ENCODE measurements at places on chromosomes 1 and 21.

DNA sequence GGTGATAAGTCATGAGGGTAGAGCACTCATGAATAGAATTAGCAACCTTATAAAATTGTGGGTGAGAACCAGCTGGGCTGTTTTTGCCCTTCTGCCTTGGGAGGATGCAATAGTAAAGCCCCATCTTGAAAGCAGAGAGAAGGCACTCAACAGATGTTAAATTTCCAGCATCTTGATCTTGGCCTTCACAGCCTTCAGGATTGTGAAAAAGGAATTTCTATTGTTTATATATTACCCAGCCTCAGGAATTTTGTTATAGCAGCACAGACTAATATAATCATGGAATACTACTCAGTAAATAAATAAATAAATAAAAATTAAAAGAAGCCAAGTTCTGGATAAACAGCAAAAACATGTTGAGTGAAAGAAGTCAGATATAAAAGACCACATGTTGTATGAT, 175.2 kb downstream of the KCNT2 start:
- no peak for DNase-seq

- no peak for DNase-seq
Measured at GRCh38 chr1:86018283-86018923, 138.2 kb downstream of the COL24A1 start.

DNA sequence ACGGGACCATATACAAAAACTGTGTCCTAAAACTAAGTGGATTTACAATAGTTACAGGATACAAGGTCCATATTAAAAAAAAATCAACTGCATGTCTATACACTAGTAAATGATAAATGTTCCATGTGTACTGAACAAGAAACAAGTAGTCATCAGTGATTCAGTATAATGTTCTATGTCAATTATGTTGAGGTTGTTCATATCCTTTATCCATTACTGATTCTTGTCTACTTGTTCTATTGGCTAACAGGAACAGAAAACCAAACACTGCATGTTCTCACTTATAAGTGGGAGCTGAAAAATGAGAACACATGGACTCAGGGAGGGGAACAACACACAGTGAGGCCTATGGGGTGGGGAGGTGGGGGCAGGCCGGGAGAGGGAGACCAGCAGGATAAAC, 90.5 kb downstream of the CDC42BPA start:
- no peak for DNase-seq

- no peak for DNase-seq
Measured at GRCh38 chr21:35921471-35921870, 138.9 kb downstream of the SETD4 start.

DNA sequence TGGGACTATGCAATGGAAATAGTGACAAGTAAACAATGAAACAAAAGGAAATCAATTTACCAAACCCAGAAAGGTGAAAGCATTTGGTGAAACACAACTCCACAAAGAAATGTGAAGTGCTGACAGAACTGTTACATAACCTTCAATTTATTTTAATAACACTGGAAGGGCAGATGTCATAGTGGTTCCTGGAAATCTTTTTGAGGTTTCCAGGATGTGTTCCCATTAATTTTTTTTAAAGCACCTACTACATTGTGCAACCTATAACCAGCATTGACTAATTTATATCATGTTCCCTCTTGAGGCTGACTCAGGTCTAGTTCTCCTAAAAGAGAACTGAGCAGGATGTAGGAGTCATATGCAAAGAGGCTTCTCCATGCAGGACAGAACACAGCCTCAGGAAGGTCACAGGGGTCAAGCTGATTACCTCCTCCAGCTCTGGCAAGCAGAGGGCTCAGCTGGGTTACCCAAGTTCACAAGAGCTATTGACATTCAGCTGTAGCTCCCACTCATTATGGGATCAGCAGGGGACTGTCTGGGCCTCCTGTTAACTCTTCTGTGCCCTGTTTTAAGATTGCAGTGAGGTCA, 157.1 kb upstream of the NRIP1 start:
- DNase-seq, result peak; percentile 61

DNA sequence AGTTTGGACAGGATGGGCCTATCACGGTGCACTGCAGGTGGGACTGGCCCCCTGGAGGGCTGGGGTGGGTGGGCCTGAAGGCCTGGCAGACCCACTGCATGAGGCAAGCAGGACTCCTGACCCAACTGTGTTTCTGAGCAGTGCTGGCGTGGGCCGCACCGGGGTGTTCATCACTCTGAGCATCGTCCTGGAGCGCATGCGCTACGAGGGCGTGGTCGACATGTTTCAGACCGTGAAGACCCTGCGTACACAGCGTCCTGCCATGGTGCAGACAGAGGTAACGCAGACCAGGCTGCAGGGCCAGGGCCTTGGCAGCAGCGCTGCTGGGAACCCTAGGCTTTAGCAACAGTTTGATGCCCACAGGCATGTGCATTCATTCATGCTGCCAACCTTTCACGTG, 29.0 kb upstream of the KDM4A start:
- DNase-seq, result peak; percentile 20

GRCh38 chr1:188958461-188959115, 1519.1 kb downstream of the BRINP3 start:
- DNase-seq, result no peak

- no peak for DNase-seq
Measured at GRCh38 chr1:66685265-66685664, 67.0 kb upstream of the DYNLT5 start.

- DNase-seq, result peak; percentile 66
Measured at GRCh38 chr1:78237364-78237916, 191.7 kb downstream of the GIPC2 start.

- DNase-seq, result no peak
Measured at GRCh38 chr1:197277166-197277565, 9.1 kb downstream of the CRB1 start.

- no peak for DNase-seq
Measured at GRCh38 chr1:46528297-46528955, 23.0 kb downstream of the KNCN start.

DNA sequence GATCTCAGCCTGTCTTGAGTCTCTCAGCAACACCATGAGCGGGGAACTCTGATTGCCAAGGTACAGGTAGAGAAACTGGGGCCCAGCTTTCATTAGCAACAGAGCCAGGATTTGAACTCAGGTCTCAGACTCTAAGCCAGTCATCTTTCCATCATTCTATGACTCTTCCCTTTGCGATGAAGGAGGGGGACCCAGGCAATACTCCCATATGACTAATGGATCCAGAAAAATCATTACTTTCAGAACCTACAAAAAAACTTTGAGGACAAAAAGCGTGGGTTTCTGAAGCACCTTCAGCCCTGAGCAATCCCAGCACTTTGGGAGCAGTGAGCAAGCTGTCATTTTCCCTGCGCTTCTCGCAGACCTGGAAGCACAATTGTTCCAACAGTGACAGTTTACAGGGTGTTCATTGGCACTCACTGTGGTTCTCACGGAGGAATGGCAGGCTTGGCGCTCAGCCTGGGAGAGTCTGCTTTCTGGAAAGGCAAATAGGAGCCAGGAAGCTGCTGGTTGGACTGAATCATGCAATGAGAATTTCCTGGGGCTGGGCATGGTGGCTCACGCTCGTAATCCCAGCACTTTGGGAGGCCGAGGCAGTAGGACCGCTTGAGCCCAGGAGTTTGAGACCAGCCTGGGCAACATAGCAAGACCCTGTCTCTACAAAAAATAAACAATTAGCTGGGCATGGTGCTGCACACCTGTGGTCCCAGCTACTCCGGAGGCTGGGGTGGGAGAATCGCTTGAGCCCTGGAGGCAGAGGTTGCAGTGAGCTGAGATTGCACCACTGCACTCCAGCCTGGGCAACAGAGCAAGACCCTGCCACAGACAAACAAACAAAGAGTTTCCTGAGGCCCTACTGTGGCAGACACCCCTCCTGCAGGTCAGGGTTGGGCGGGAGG, 40.1 kb downstream of the SLC2A7 start:
- DNase-seq, result peak; percentile 73

- no peak for DNase-seq
Measured at GRCh38 chr1:16073490-16074119, at the start of gene FAM131C. Gene FAM131C, minus strand, starts transcription at chr1:16073651. Its CDS starts 209 bp downstream, at chr1:16073442.

GRCh38 chr1:86394416-86394815, 1.7 kb downstream of the ODF2L start:
- DNase-seq, result no peak

- DNase-seq, result no peak
Measured at GRCh38 chr1:167198518-167199133, 22.1 kb upstream of the POU2F1 start.

DNA sequence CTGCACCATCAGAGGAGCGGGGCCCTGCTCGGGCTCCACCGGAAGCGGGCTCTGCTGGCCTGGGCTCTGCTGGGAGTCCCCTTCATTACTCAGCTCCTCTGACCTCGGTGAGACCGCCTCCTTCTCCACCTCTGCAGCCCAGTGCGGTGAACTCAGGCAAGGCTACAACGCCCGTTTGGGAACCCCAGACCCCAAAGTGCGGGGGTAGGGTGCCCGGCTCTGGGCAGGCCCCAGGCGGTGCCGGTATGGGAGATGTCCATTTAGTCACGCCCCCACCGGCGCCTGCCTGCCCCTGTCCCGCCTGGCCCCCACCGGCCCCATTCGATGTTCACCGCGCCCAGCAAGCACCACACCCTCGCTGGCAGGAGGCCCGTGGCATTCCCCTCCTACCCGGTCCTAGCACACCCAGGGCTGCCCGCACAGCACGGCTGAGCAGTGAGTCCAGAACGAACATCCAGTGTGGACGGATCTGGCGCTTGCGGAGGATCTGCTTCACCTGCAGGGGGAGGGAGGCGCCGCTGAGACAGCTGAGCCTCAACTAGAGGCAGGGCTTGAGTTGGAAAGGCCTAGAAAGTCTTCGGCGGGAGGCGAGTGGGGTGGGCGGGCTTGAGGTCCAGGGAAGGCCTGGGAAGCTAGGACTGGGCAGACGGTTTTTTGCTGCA, 10.0 kb downstream of the MAP3K6 start:
- DNase-seq, result peak; percentile 57

DNA sequence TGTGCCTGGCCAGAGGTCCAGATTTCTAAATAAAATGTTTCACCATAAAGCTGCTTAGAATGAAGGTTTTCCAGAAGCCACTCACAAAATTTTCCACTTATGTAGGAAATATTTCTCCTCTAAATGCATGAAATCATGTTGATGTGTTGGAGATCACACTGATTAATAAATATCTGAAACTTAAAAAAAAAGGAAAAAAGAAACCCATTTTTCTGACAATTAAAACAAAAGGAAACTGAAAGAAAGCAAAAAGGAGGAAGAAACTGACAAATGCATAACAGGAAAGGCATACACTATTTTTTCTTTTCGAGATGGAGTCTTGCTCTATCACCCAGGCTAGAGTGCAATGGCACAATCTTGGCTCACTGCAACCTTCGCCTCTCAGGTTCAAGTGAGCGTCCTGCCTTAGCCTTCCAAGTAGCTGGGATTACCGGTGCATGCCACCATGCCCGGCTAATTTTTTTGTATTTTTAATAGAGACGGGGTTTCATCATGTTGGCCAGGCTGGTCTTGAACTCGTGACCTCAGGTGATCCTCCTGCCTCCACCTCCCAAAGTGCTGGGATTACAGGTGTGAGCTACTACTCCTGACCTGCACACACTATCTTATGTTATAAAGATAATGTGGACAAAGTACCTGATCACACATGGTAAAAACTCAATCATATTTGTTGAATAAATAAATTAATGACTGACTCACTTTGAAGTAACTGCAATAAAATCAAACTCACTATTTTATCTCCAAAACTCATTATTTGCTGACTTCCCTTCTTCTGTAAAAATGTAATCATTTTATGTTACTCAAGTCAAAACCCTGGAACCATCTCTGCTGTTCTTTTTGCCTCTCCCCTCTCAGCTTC, 149.8 kb upstream of the NR5A2 start:
- no peak for DNase-seq

DNA sequence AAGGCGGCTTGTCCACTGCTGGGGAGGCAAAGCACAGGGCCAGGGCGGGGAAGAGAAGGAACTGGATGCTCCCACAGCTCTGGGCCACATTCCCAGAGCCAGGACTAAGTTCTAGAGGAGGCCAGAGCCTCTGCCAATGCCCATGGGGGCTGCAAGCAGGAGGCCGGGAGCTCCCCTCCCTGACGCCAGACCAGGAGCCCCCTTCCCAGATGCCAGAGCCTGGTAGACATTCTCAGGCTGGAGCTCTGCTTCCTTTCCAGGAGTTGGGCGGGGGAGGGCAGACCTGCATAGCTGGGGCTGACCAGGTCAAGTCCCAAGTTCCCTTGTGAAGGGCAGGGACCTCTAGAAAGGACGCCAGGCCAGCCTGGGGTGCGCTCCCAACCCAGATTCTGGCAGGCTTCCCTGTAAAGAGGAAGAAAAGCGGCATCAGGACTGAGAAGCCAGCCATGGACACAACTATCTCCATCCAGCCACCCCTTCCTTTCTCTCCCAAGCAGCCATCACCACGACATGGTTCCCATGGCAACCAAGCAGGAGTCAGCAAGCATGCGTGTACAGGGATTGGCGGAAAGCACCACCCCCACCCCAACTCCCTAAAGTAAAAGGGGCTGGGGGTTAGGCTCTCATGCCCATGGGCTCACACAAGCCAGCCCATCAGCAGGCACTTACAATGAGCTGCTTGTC, 13.4 kb downstream of the KIF21B start:
- DNase-seq, result peak; percentile 31

DNA sequence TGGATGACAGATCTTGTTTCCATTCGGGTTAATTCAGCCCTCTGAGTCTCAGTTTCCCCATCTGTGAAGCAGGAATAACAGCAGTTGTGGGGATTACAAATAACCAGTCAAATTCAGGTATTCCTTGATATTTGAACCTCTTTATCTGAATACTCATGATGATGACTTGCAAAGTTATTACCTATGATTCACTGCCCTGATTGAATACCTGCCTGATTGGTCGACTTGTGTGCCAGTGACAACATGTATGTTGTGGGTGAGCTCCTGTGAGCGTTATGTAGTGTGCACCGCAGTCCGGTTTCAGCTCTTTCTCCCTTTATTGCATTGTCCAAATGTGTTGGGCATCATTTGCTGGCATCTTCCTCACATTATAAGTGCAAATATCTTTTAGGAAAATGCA, 9.5 kb upstream of the TMEM61 start:
- no peak for DNase-seq

- DNase-seq, result no peak
Measured at GRCh38 chr1:101431956-101432510, 195.2 kb downstream of the S1PR1 start.
